ENCODE measurements at places on chromosomes 12 and 14.

DNA sequence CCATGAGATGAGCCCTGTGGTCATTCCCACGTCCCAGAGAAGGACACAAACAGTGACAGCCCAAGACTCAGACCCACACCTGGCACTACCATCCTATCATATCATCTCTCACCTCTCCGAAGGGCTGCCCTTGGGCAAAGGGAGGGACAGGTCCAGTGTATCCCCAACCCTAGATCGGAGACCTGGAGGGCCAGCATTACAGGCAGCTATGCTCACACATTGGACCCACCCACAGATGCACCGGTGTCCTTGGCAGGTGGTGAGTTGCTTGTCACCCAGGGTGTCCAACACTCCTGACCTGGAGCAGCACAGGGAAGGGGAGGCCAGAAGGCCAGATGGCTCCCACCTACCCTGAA, 117.4 kb downstream of the DICER1 start:
- DNase-seq: no peak

GRCh38 chr12:128442096-128442495, 175.1 kb downstream of the TMEM132C start:
- no peak for DNase-seq

DNA sequence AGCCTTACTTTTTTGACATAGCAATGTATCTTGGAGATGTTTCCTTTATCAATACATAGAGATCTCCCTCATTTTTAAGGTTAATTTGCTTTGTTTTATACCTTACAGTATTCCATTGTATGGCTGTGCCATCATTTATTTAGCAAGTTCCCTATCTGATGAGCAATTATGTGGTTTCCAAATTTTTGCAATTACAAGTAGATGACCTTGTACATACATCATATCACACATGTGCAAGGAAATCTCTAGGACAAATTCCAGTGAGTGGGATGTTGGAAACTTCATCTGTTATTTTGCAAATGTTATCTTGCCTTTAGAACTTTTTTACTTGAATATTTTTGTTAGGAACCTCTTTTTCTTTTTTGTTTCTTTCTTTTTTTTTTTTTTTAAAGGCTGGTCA, 49.7 kb downstream of the DRAM1 start:
- DNase-seq: no peak

DNA sequence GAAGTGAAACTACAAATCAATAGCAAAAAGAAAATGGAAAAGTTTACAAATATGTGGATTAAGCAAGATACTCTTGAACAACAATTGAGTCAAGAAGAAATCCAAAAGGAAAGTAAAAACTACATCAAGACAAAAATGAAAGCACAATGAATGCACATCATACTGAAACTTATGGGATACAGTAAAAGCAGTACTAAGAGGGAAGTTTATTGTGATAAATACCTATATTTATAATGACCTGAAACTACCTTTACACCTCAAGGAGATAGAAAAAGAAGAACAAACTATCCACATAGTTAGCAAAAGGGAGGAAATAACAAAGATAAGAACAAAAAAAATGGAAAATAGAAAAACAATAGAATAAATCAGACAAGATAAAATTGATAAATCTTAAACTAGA, 375.0 kb downstream of the TRHDE start:
- DNase-seq: no peak

DNA sequence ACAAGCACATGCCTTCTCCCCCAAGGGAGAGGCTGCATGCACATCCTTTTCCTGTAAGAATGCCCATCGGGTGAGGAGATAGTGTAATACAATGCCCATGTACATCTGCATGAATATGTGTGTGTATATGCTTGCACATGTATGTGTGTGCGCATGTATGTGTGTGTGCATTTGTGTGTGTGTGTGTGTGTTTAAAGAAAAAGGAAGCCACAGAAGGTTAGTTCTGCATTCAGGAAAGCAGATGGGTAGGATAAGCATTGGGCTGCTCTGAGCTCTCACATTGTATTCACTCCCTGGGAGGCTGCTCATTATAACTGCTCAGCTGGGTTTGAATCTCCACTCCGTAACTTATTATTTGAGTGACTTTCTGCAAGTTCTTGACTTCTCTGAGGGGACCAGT, 74.3 kb downstream of the GALNT8 start:
- no peak for DNase-seq

GRCh38 chr14:79111987-79112501, 941.9 kb downstream of the NRXN3 start:
- DNase-seq: no peak

GRCh38 chr14:91987192-91987591, 39.7 kb upstream of the FBLN5 start:
- no peak for DNase-seq

GRCh38 chr12:75432924-75433323, 42.0 kb downstream of the GLIPR1L2 start:
- no peak for DNase-seq

DNA sequence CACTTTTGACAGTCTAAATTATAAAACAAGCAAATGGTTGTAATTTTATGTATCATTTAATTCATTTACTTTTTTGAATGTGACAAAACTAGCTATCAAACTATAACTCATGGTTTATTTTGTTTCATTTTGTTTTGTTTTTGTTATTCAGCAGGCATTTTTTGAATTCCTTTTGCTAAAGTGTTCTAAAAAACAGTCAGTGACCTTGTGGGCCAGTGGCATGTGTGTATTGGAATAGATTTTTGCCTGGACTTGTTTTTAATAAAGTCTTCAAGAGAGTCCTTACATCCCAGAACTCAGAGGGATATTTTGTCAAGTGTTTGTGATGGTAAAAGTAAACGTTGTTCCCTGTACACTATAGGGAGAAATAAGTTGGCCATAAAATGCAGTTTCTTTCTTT, 369.7 kb upstream of the SYT1 start:
- DNase-seq: no peak

GRCh38 chr14:73386342-73386741, 72.0 kb downstream of the NUMB start:
- no peak for DNase-seq

- DNase-seq: no peak
These were observed 67.1 kb upstream of the CPM start for GRCh38 chr12:69000074-69000473.

GRCh38 chr14:92659765-92660561, 88.5 kb downstream of the LGMN start:
- DNase-seq: no peak

DNA sequence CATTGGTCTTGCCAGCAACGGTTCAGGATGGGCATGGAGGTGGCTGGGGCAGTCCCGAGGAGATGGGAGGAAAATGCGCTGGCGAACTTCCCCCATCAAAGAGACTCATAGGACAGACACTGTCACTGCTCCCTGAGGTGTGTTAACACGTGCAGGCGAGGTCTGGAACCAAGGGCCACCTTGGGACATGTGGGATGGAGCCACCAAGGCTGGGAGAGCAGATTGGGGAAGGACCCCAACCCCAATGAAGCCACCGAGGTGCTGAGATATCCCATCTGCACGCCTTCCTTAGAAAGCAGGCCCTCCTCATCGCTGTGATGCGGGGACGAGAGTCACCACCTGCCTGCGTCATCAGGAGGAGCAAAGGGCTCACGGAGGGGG, 16.9 kb upstream of the BEGAIN start:
- no peak for DNase-seq
